ENCODE measurements at places on chromosomes 7 and 10.

DNA sequence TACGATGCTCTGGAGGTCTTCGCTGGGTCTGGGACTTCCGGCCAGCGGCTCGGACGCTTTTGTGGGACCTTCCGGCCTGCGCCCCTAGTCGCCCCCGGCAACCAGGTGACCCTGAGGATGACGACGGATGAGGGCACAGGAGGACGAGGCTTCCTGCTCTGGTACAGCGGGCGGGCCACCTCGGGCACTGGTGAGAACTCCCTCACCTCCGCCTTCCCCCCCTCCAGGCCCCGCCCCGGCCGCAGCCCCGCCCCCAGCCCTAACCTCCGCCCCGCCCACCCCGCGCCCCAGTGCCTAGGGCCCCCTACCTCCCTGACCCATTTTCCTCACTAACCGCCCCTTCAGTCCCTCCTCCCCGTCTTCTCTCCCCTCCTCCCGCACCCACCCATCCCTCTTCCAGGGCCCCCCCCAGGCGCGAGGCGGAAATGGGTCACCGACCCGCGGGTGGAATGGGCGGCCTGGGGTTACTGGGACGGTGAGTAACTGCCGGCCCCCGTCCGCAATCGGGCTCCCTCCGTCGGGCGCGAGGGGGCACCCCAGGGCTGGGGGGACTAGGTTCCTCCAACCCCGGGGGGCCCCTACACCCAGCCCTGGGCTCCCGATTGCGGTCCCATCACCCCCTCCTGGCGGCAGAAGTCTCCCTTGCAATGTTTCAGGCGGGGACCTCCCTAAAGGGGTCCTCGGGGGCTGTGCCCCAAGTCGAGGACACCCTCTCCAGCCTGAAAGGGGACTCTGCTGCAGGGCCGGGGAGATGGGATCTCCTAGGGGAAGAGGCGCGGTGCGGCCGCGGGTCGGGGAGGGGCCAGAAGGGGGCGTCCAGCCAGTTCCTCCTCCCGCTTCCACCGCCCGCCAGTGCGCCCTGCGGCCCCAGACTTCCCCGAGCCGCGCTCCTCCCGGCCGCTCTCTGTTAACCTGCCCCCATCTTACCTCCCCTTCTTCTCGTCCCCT lies 2.1 kb downstream of the PCOLCE start:
- no peak for DNase-seq

- DNase-seq, result no peak
Observed at GRCh38 chr7:29053105-29053872, 93.0 kb downstream of the CPVL start.

DNA sequence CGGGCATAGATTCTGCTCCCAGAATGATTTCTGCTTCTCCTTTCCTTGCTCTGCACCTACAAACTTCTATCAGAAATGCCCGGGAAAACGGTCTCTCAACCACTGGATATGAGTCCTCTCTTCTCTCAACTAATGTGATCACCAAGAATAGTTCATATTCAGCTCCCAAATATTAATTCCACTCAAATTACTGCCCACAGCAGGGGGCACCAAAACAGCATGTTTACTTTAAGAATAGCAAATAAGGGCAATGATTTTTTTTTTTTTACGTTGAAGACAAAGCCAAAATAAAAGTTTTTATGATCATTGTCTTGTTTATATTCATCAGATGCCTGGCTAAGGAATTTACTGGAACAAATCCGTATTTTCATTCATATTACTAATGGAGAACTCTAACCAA lies 94.9 kb upstream of the PRSS1 start:
- no peak for DNase-seq

DNA sequence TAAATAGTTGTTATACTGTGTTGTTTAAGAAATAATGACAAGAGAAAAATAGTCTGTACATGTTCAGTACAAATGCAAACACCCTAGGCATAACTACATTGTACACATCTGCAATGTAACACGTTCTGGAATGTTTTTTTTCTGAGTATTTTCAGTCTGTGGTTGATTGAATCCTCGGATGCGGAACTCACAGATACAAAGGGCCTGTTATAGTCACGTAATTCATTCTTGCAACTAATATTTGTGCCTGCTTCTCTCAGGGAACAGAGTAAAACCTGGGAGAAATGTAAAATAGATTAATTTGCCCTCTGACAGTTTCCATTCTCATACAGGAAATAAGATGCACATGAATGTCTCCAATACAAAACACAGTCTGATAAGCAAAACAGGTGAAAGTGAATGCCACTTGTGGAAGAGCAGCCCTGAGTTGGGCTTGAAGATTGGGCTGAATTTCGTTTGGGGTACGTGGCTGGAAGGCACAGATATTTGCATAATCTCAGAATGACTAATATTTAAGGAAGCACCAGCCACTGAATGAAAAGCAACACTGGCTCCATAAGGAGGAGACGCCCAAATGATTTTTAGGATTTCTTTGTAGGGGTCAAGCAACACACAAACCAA lies 19.1 kb downstream of the DENND2A start:
- no peak for DNase-seq

GRCh38 chr10:3042589-3042988 lies 24.8 kb upstream of the PFKP start:
- DNase-seq, result no peak

- no peak for DNase-seq
Observed at GRCh38 chr10:117921421-117921820, 125.3 kb downstream of the RAB11FIP2 start.

DNA sequence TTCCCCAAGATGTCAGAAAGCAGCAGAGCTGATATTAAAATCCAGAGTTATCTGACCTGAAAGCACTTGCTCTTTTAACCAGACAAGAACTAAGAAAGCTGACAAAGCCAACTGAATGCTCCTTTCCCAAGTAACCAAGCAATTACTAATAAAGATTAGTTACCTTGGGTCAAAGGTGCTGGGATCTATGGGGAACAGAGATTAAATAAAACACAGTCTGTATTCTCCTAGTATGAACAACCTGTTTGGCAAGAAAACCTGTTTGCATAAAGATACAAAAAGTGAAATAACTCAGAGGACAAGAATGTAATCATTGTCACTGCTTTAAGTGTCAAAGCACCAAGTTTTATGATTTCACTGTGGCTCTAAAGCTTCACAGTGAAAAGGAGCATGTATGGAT lies 35.7 kb downstream of the ITPRID1 start:
- no peak for DNase-seq

GRCh38 chr10:129677377-129677927 lies 210.4 kb downstream of the MGMT start:
- no peak for DNase-seq

DNA sequence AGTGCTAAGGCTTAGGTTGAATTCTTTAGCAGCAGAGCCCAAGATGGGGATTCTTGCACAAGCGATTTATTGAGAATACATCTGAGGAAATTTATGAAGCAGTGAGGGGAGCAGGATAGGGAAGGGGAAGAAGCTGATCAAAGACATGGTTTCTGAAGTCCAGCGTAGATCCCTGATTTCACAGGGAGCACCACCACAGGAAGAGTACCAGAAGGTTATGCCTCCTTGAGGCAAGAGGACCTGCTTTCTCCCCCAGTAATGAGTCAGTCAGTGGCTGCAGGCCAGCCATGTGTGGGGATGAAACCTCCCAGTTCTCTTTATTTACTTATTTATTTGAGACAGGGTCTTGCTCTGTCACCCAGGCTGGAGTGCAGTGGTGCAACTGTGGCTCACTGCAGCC lies 35.0 kb upstream of the CBLL1 start:
- DNase-seq, result no peak

DNA sequence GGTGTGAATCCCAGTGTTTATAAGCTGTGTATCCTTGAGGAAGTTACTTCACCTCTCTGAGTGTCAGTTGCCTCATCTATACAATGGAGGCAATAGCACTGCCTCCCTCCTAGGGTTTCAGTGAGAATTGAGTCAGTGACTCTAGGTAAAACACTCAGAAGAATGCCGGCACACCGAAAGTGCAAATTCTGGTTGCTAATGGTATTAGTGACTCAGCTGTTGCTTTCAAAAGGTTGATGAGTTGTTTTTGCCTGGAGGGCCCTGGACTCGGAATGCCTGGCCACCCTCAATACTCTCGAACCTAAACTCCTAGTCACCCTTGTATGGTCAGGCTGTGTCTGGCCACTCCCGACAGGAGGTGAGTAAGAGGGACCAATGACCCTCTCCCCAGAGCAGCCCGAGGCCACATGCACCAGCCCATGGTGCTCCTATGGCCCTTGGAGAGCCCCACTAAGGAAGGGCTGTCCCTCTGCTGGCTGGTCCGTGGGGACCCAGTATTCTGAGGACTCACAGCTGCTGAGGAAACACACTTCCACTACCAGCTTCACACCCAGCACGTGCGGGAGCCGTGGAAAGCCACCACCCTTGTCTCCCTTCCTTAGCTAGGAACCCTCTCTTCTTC lies 60.2 kb downstream of the CALML3 start:
- DNase-seq, result no peak

GRCh38 chr10:93752761-93753160 lies 5.0 kb upstream of the LGI1 start:
- DNase-seq, result no peak

GRCh38 chr10:11301571-11302111 lies 284.0 kb downstream of the CELF2 start:
- DNase-seq, result no peak

- DNase-seq, result no peak
Observed at GRCh38 chr7:158443014-158443687, 144.5 kb downstream of the PTPRN2 start.

DNA sequence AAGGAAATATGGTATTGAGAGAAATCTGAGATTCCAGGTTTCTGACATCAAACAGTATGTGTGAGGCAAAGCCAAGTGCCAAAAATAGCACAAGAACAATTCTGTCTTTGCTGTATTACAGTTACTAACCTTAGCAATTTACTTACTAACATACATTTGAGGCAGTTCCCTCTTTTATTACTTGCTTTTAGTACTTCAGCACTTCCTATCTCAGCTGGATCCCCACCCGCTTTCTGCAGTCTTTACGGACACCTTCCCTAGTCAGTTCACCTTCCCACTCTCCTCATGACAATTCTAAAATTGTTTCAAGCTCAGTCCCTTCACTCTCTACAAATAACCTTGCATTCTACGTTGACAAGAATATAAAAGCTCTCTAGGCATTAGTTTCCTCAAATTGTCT lies 79.2 kb downstream of the ELAPOR2 start:
- DNase-seq, result no peak

DNA sequence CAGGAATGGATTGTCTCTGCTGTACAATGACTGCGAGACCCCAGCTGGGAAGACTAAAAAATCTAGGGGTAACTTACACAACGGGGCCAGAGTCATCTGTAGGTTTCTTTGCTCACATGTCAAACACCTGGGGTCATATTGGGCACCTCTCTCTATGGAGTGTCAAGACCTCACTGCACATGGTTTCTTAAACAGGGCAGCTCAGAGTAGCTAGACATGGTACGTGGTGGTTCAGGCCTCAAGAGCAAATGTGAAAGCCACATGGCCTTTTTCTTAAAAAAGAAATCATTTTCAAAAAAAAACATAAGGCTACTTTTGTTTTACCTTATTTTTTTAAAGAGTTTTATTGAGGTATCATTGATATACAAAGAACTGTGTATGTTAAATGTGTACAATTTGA lies 162.2 kb upstream of the ITGB1 start:
- DNase-seq, result no peak

GRCh38 chr7:55567571-55567970 lies 4.7 kb downstream of the VOPP1 start:
- no peak for DNase-seq

DNA sequence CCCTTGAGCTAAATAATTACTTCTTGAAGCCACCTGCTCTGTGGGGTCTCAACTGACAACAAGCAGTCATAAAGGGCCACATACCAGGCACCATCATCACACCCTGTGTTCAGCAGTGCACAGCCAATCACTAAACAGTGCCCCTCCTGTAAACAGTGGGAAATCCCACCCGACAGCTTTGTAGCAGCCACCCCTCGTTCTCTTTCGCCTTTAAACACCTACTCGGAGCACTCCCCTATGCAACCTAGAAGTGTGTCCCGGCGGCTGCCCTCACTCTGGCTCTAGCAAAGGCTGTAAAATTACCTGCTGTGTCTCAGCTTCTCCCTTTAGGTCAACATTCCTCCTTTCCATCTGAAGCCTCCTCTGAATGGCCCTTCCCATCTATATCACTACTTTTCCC lies 111.9 kb downstream of the TCERG1L start:
- no peak for DNase-seq

DNA sequence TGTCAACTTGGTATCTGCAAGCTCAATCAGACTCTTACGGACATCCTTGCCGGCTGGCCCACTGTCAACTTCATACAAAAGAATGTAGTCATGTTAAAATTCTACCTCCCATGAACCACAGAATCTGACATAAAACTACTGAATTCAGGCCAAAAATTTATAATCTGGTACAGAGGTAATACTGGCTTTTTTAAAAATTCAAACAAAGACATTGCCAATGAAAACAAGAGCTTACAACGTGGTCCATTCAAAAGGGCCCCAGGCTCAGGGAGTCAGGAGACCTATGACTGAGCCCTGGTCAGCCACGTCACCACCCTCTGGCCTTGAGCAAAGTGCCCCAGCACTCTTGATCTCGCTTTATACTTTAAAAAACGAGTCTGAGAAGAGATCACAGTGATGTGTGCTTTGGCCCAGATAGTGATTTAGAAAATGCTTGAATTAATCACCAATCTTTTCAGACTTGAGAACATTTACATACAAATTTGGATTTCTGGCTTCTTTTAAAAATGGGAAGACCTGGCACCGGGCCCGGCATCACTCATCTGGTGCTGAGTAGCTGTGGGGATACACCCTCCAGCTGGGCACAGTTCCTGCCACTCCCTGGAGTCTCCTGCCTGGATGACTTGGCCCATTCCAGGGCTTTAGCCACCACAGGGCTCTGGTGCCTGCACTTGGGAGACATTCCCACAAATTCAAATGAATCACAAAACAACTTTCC lies 94.1 kb downstream of the PIP4K2A start:
- DNase-seq, result no peak
